HS-5 (cell line): ENCODE measurements at places on chromosomes 13 and 19.

DNA sequence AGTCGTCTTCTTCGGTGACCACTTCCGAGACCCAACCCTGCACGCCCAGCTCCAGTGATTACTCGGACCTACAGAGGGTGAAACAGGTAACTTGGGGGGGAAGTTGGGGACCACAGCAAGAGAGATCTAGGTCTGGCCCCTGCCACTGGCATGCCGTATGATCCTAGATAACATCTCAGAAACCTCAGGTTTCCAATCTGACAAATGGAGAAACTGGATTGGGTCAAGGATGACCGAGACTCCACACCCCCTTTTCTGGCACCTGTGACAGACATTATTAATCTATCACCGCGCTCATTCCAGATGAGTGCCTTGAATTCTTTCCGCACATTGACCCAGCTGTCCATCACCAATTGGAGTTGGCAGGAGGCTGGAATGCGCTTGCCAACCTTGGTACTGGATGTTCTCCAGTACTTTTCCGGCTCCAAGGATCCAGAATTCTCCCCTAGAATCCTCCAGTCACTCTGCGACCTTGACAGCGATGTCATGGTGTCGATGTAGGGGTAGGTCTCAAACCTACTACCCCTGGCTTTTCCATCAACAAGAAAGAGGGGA, 17.4 kb downstream of the VASP start:
- no peak for DNase-seq

DNA sequence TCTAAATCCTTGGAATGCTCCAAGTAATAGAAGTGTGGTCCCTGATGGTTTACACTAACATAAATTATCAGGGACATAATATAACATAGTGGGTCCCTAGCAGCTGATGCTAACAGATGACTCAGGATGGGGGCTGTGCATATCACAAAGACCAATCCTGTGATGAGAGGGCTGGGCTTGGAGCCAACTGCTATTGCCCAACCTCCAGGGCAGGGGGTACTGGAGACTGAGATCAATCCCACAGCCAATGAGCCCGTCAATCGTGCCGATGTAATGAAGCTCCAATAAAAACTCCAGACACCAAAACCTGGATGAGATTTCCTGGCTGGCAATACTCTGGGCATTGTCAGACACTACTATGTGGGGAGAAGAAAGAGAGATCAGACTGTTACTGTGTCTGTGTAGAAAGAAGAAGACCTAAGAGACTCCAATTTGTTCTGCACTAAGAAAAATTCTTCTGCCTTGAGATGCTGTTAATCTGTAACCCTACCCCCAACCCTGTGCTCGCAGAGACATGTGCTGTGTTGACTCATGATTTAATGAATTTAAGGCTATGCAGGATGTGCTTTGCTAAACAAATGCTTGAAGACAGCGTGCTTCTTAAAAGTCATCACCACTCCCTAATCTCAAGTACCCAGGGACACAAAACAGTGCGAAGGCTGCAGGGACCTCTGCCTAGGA, 33.4 kb downstream of the ABCC4 start:
- peak; percentile 39 for DNase-seq

GRCh38 chr13:114081761-114082681, 50.4 kb downstream of the RASA3 start:
- no peak for DNase-seq

DNA sequence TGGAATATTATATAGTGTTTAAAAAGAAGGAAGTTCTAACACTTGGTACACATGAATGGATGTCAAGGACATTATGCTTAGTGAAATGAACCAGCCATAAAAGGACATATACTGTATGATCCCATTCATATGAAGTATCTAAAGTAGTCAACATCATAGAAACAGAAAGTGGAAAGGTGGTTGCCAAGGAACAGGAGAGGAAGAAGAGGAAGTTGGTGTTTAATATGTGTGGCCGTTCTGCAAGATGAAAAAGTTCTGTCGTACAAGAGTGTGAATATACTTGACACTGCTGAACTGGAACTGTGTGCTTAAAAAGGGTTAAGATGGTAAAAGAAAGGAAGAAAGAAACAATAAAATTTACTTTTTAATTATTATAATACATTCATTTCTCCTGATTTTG, 33.1 kb upstream of the C1QTNF9 start:
- DNase-seq = no peak

GRCh38 chr19:16066611-16067104, 9.6 kb upstream of the TPM4 start:
- no peak for DNase-seq

- no peak for DNase-seq
These were observed 22.3 kb downstream of the PLEKHJ1 start for GRCh38 chr19:2213799-2214198.

- DNase-seq = no peak
These were observed 61.6 kb upstream of the MED4 start for GRCh38 chr13:48156466-48156865.

- DNase-seq = no peak
These were observed 35.5 kb upstream of the LPAR6 start for GRCh38 chr13:48448285-48448958.

DNA sequence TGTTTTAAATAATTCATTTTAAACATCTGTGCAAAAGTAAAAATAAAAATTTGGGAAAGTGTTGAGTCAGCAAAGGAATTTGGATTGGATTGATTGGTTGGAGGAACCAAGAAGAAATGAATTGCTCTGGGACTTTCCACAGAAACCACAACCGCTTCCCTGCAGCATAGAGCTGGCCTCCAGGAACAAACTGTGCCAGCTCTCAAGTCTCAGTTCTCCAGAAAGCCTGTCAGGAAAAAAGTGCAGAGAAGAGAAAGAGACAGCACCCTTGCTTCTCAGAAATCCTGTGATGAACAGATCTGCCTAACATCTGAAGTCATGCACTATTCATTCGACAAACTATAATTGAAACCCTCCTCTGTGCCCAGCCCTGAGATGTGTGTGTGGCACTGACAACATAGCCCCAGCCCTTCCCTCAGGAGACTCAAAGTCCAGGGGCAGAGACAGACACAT, 14.8 kb downstream of the LYPD3 start:
- DNase-seq = no peak

- peak; percentile 87 for DNase-seq
These were observed at the start of gene GTPBP3 for GRCh38 chr19:17336872-17337674. Gene GTPBP3, plus strand, starts transcription at chr19:17337553. Its CDS starts 59 bp downstream, at chr19:17337612.
